ENCODE measurements at places on chromosomes 11 and 22.

GRCh38 chr11:47161134-47161854 is 15.4 kb downstream of the ARFGAP2 start:
- peak; percentile 61 for DNase-seq

DNA sequence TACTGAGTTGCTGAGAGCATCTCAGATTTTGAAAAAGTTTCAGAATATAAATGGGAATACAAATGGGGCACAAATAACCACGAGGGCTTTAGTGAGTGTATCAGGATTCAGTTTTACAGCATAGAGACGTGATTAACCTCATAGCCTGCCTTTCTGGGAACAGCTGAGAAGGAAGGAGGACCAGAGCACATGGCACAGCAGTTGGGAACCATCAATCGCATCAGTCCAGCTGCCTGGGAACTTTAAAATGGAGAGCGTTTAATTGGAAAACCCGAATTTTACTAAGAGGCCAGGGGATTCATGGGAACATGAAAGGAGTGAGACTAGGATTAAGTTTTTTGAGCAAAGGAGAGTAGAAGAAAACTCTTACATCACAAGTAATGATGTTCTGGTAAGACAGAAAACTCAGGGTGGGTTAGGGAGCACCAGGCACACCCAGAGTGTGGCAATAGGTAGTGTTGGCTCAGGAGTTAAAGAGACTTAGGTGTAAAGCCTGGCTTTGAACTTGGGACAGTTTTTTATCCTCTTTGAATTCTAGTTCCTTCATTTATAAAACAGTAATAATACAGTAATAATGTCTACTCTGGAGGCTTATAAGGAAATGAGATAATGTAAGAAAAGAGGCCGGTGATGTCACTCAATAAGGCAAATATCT is 40.2 kb downstream of the FZD4 start:
- no peak for DNase-seq

GRCh38 chr11:94141511-94142307 is 13.1 kb downstream of the PANX1 start:
- DNase-seq = no peak

- DNase-seq = no peak
Measured at GRCh38 chr11:107741044-107741823, 29.4 kb upstream of the SLN start.

- peak; percentile 79 for DNase-seq
Measured at GRCh38 chr11:9688716-9689511, 25.0 kb downstream of the SWAP70 start.

DNA sequence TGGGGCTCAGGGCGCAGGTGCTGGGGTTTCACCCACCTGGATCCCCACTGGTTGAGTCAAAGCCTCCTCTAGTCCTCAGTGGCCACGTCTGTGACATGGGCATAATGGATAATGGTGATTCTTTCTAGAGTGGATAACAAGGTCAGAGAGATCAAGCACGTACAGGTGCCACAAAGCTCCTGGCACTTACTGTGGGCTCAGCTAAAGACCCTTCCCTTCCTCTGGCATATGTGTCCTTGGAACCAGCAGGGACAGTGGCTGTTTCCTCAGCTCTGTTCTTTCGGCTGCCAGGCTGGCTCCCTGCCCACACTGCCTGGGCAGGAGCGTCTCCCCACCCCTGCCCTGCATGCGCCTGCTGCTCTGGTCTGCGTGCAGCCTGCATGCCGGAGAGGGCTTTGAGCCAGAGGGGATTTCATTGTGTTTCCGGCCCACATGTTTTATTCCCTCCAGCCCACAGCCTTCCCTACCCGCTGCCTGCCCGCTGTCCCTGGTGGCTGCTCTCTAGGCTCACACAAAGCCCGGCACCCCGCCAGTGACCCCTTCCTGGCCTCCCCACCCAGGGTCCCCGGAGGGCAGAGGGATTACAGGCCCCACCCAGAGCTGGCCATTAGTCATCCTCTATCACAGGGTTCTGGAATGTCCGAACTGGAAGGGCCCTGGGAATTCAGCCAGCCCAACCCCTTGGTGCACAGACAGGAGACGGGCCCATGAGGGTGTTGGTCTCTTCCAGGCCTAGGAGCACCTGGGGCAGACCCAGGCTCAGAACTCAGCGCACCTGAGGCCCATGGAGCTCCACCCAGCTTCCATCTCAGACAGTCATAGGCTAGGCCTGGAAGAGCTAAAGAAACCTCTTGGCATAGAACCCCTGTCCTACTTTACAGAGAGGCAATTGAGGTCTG is 55.3 kb upstream of the GCAT start:
- peak; percentile 28 for DNase-seq

- no peak for DNase-seq
Measured at GRCh38 chr11:92826136-92826535, 143.3 kb upstream of the MTNR1B start.

- no peak for DNase-seq
Measured at GRCh38 chr11:108726077-108726800, 61.4 kb downstream of the DDX10 start.

DNA sequence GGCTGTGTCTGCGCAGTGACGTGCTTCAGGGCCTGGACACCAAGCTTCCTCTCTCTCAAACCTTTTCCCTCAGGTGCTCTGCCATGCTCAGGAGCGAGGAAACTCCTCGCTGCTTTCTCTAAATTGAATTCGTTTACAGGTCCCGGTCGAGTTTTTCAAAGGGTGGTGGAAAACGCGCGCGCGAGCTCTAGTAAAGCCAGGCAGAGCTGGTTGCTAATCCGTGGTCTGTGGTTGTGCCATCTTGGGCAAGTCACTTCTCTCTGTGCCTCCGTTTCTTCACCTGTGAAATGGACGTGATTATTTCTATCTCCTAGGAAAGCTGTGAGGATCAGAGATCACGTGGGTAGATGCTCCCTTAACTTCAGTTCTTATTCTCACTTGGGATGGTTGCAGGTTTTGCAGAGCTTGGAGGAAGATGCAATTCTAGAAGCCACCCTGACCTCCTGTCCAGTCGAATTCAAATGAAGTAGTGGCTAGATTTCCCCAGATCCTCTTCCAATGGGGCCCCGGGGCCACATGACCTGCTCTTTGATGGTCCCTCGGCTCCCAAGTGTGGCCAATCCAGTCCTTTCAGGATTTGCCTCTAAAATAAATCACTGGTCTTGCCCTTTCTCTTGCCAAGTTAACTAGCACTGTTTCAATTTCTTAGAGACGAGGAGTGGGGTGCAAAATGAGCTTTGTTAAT is 10.5 kb upstream of the ALX4 start:
- no peak for DNase-seq

- DNase-seq = no peak
Measured at GRCh38 chr11:130413405-130414106, 14.9 kb downstream of the ADAMTS8 start.

DNA sequence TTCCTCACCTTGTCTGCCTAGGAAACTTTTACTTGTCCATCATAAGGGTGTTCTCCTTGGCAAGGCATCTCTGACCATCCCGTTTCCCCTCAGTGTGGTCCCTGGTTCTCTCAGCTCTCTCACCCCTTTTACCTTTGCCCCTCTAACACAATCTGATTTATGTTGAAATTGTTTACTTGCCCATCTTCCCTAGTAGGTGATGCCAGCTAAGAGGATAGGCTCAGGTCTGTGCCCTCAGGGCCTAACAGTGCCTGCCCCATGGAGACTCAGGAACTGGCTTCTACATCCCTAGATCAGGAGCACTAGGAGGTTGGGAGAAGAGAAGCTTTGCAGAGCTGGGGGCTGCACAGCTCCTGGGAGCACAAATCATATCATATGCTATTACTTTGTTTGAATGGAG is 21.1 kb upstream of the ALG8 start:
- DNase-seq = no peak

- DNase-seq = no peak
Measured at GRCh38 chr22:19351604-19352003, 60.1 kb upstream of the CLTCL1 start.

GRCh38 chr11:17798253-17798652 is 63.7 kb downstream of the KCNC1 start:
- DNase-seq = no peak

GRCh38 chr11:121421149-121421901 is 30.8 kb upstream of the SORL1 start:
- DNase-seq = no peak

GRCh38 chr22:25749420-25750169 is 7.6 kb downstream of the MYO18B start:
- DNase-seq = no peak

- DNase-seq = peak; percentile 89
Measured at GRCh38 chr22:46055911-46056545, 79.1 kb upstream of the WNT7B start.

- DNase-seq = no peak
Measured at GRCh38 chr11:133306019-133306418, 226.3 kb downstream of the OPCML start.

DNA sequence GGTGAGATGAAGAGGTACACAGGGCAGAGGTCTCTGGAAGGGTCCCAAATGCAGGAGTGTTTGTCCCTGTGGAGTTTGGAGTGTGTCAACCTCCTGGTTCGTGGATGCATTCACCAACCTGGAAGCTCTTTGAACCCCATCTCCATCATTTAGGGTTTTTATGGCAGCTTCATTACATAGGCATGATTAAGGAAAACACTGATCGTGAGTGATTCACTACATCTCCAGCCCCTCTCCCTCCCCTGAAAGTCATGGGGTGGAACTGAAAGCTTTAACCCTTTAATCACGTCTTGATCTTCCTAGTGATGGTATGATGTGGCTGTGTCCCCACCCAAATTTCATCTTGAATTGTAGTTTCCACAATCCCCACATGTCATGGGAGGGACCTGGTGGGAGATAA is 19.8 kb upstream of the INCENP start:
- DNase-seq = no peak

DNA sequence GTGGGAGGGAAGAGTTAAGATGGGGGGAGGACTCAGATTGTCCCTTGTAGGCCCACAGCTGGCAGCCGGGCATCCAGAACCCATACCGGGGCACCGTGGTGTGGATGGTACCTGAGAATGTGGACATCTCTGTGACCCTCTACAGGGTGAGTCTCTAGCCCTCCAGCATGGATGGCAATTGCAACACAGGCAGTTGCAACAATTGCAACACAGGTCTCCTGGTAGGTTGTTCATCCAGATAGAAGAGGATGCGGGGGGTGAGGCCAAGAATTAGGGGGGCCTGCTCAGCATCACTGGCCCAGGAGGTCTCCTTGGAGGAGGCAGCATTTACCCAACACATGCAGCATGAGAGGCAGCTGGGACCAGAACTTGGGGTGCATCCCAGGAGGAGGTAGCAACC is 3.4 kb downstream of the EHBP1L1 start:
- no peak for DNase-seq

DNA sequence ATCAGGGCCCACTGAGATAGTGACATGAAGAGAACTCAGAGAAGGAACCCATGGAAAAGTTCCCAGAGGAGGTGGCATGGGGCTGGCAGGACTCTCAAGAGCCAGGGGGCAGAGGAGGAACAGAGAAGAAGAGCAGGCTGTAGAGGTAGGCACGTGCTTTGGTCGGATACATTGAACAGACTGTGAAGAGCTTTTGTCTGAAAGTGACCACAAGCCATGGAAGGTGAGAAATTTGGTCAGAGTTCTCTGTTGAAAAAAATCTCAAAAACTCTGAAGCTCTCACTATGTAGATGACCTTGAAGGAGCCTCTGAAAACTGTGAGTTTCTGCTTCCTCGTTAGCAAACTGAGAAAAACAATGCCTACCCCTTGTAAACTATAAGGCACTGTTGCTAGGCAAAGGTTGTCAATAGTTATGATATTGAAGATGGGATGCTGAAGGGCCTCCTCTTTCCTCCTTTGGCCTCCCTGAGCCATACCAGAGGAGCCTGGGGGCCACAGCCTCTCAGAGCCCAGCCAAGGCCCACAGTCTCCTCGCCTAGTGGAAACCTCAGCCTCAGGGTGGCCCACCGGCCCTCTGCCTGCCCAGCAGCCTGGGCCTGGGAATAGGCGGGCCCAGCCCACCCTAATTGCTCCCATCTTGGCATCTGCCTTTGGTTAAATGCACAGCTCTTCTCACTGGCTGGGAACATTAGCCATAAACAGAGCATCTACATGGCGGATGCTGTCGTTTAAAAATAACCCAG is 415.7 kb downstream of the SOX6 start:
- DNase-seq = no peak
